ENCODE measurements at places on chromosomes 7 and 10.

DNA sequence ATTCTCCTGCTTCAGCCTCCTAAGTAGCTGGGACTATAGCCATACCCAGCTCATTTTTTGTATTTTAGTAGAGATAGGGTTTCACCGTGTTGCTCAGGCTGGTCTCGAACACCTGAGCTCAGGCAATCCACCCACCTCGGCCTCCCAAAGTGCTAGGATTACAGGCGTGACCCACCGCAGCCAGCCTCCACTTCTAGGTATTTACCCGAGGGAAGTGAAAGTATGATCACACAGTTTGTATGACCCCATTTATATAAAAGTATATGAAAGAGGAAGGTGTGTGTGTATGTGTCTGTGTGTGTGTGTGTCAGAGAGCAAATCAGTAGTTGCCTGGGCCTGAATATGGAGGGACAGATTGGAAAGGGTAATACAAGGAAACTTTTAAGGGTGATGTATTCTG, 2.0 kb upstream of the PURB start:
- no peak for DNase-seq

- DNase-seq = no peak
Observed at GRCh38 chr7:11650500-11650899, 181.5 kb downstream of the THSD7A start.

DNA sequence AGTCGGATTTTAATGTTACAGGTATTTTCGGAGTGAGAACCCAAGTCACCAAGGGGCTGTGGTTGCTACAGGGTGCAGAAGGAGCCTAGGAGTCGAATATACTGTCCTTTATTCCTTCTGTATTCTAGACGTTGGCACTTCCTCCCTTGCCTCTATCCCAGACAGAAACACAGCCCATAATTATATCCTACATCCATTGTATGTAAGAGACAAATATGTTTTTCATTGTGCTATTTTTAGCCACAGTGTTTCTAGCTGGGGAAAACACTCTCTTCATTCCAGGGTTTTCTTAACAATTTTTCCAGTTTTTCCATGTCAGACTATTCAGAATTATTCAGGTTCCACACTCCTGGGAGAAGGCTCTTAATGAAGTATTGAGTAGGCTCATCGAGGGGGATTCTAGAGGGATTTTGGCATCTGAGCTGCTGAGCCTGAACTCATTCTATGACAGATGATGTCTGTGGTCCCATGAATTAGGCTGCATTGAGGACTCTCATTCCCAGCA, 32.6 kb downstream of the KIAA1217 start:
- DNase-seq = no peak

- peak; percentile 57 for DNase-seq
Observed at GRCh38 chr10:97210543-97210960, 24.8 kb upstream of the SLIT1 start.

DNA sequence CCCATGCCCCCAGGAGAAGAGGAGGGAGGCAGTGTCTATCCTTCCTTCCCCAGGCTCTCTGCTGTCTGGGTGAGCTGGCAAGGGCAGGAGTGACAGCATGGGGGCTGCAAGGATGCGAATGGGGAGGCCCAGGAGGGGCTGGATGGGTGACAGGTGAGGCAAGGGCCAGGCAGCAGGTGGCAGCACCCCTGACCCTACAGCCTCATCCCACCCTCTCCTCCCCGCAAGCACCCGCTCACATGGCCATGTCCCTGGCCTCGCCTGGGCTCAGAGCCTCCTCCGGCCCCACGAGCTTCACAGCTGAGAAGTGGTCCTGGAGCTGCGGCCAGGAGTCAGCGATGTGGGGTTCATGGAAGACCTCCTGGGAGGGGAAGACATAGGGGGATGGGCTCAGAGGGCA, 5.4 kb downstream of the PLOD3 start:
- no peak for DNase-seq

Measured in activated B cell treated with CpG ODN at 0.5 μM for 24 hours (primary cell).